ENCODE measurements at places on chromosomes 2 and 18. TPM values are rescaled to one million over a fixed set of nuclear protein-coding genes. Genes with fewer than 3 reads are reported as not detected.
A peak's percentile ranks its signal among the peaks of the same experiment; 100 is the strongest.

GRCh38 chr18:48475635-48476549 is 62.9 kb upstream of the CTIF start:
- peak; percentile 72 for DNase-seq

DNA sequence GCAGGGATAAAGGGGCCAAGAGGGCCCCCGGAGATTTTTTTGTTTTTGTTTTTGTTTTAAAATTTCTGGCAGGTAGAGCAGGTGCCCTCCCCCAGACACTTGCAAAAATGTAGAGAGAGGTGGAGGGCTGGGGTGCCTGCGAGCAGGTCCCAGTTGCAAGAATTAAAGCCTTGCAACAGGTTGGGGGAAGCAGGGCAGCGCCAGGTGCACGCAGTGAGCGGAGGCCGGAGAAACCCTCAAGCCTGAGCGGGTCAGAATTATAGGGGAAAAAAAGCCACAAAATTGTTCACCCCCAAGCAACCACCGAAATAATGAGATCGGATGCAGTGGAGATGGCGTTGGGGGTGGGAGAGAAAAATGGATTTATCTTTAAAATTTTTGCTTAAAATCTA is 527 bp downstream of the IGFBP5 start:
- no peak for DNase-seq

- no peak for DNase-seq
Measured at GRCh38 chr2:106038601-106039375, 155.3 kb downstream of the UXS1 start.

- DNase-seq = no peak
Measured at GRCh38 chr2:128026448-128027277, 1.2 kb downstream of the SAP130 start.

DNA sequence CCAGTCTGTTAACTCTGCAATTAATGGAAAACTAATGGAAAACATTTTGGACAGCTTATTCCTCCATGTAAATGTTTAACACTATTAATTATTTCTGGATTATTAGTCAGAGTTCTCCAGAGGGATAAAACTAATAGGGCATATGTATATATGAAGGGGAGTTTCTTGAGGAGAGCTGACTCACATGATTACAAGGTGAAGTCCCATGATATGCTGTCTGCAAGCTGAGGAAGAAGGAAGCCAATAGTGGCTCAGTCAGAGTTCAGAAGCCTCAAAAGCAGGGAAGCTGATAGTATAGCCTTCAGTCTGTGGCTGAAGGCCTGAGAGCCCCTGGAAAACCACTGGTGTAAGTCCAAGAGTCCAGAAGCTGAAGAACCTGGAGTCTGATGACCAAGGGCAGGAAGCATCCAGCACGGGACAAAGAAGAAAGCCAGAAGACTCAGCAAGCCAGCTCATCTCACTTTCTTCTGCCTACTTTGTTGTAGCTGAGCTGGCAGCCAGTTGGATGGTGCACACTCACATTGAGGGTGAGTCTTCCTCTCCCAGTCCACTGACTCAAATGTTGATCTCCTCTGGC is 136.0 kb downstream of the PTH2R start:
- no peak for DNase-seq

GRCh38 chr2:196987649-196988364 is 61.3 kb upstream of the PGAP1 start:
- peak; percentile 97 for DNase-seq

GRCh38 chr2:217857624-217858506 is 144.9 kb downstream of the TNS1 start:
- no peak for DNase-seq

Gene INHA
- not detected for total RNA-seq
